ENCODE measurements at places on chromosomes 2 and 18.
A peak's percentile ranks its signal among the peaks of the same experiment; 100 is the strongest.

DNA sequence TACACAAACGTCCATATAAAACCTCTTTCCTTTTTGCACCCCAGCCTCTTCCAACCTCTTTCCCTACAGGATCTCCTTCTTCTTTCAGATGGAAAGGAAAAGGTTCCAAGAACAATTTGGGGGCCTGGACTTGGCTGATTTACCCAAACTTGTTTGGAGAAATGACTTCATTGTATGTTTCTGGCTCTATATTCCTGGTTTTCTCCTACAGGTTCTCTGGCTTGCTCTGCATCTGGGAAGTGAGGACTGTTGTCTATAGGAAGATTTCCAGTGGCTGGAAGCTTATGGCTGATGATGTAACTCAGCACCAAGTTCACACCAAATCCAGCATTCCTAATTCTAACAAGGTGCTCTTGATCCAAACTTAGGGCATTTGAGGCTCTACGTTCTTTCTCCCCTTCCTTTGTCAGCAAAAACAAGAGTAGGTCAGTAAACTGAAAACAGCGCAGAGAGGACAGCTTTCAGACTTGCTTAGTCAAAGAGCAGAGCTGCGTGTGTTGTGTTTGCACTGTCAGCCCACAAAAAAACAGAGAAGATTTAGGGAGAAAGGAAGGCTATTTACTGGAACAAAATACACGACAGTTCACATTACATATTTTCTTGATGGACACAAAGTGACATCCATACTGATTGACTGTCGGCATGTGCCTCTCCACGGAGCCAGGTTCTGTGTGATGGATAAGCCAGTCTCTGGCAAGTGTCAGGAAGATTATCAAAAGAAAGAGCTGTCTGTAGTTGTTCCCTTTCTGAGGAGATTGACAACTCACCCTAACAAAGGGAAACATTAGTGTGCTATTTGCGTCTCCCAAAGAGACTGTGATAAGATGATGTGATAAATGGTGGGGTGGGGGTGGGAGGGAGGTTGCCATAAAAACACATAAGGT, 39.7 kb downstream of the CDCA7 start:
- DNase-seq = no peak

GRCh38 chr2:95024371-95024770, 1.1 kb upstream of the MAL start:
- DNase-seq = no peak

GRCh38 chr2:103161456-103162289, 399.8 kb downstream of the TMEM182 start:
- DNase-seq = peak; percentile 36

GRCh38 chr2:4937550-4937949, 754.6 kb upstream of the SOX11 start:
- DNase-seq = no peak

- no peak for DNase-seq
Measured at GRCh38 chr2:149954981-149955600, 367.5 kb upstream of the MMADHC start.

DNA sequence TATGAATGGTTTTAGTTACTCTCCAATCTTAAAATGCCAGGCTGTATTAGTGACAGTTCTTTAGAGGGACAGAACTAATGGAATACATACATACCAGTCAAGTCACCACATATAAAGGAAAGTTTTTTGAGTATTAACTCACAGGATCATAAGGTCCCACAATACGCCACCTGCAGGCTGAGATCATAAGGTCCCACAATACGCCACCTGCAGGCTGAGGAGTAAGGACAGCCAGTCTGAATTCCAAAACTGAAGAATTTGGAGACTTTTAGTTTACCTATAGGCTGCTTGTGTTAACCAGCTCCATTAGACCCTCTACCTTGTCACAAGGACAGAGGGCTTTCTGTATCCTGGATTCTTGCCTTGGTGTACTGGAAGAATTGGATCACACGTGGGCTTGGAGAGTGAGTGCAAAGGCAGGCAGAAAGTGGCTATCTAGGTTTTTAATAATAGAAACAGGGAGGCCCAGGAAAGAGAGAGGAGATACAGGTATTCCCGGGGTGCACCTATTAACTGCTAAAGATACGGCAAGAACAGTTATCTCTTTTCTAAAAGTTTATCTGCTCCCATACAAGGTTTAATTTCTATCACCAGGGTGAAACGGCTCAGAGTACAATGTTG, 234.9 kb upstream of the CYRIA start:
- DNase-seq = peak; percentile 39

- DNase-seq = peak; percentile 95
Measured at GRCh38 chr18:40041951-40042350, 1913.1 kb upstream of the PIK3C3 start.

DNA sequence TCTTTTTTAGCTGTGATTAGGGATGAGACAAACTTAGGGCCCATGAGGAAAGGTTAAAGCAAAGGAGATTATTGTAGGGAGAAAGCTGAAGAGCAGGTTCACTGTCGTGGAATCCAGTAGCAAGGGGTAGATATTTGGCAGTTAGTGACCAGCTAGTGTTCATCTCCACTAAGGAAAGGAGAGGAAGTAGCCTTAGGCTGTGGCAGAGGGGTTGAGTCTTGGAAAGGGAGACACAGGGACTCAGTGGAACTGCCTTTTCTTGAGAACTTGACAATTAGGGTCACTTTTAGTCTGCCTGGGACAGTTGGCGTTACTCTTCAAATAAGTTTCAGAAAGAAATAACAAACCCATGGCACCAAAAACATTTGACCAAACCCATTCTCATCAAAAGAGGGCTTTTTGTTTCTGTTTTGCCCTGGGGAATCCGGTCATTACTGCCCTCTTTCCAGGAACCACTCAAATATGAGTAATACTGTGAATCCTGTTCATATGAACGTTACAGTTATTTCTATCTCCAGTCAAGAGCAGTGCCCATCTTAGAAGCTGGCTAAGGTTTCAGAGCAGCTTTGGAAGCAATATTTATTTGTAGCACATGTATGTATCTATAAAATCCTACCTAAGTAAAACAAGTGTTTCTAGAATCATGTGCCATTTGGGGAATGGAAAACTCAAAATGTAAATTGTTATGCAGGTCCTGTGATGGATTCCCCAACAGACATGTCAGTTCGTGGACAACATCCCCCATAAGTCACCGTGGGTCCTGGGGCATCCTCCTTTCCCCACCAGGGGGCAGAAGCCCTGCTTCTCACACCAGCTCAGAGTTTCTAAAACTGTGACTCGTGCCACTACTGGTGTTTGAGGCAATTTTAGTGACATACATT, 77.3 kb upstream of the PHLPP1 start:
- DNase-seq = peak; percentile 21

DNA sequence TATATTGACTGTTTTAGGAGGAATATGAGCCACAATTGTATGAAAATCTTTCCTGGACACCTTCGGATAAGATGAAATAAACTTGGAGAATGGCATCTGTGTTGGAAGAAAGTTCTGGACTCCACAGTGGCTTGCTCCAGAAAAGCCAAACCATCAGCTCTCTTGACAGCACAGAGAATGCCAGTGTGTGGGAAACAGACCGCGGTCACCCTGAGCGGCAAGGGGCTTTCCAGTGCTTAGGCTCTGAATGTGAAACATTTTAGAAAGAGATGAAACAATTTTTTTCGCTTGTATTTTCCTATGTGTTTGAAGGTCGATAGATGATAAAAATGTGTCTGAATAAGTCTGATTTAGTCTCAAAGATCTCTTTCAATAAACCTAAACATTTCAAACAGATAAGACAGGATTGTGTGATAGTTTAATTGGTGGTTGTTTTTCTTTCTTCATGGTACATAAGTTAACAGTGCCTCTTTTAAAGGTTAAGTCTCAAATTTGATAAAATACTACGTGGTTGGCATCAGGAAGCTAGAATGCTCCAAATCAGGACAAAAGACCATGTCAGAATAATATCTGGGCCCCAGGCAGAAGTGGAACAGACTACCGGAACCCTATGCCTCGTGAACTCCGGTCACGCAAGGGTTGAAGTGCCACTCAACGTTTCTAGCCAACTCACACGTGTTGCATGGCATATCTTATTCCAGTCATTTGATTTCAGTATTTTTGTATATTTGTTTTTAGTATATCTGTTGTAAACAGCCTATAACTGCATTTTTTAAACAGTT, 28.9 kb downstream of the PTGR3 start:
- no peak for DNase-seq

- no peak for DNase-seq
Measured at GRCh38 chr2:5148392-5149085, 543.6 kb upstream of the SOX11 start.

DNA sequence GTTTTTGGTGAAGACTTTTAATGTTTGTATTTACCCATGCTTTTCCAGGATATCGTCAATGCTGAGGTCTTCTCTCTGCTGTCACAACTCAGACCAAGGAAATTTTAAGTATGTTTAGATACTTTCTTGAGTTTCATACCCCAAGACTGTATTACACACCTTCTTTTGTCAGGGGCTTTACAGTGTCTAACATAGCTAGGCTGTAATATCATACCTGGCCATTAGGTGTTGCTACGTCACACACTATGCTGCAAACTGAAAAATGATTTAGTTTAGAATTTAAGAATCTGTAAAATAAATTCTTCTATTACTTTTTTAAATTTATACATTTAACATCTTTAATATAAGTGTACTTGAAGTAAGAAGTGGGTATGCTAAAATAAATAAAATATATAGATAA, 358.4 kb upstream of the NRP2 start:
- no peak for DNase-seq

GRCh38 chr18:36303211-36303844, 5.8 kb downstream of the FHOD3 start:
- DNase-seq = no peak

GRCh38 chr2:155517362-155517761, 815.2 kb downstream of the NR4A2 start:
- DNase-seq = no peak

- DNase-seq = no peak
Measured at GRCh38 chr2:151278487-151278886, 11.0 kb downstream of the NMI start.
